Trophoblast cell (in vitro differentiated cells and primary cell): ENCODE measurements at places on chromosomes 2 and 18.

- H3K36me3 ChIP-seq: no peaks in the 10 kb centered on the region
- no peak overlapping the region for H3K4me3 ChIP-seq
- no peak for DNase-seq
- peaks cover 5% of the 10 kb centered on the region for H3K4me1 ChIP-seq
- H3K27me3 ChIP-seq: no peaks in the 10 kb centered on the region
- H3K27ac ChIP-seq: no peak overlapping the region
Observed at GRCh38 chr2:216551234-216552068, 52.8 kb downstream of the RPL37A start.

DNA sequence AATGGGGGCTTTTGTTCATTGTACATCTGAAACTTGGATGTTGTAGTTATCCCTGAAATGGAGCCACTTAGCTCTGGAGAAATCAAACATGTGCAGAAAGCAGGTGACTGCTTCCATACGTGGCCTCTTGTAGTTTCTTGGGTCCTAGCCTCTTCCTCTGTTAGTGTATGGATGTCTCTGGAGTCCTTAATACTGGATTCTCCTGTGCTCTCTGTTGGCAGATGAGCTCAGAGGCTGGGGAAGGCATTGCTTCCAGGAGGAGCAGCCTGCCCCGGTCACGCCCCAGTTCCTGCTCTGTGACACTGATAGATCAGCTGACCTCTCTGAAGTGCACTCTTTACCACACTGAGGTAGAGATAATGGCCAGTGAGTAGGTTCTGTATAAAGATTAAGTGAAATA, 176.2 kb downstream of the LDLRAD4 start:
- H3K27ac ChIP-seq: no peak overlapping the region
- H3K36me3 ChIP-seq: no peaks in the 10 kb centered on the region
- no peaks in the 10 kb centered on the region for H3K4me1 ChIP-seq
- no peaks in the 10 kb centered on the region for H3K27me3 ChIP-seq
- H3K4me3 ChIP-seq: no peak overlapping the region

- no peaks in the 10 kb centered on the region for H3K27me3 ChIP-seq
- no peak for DNase-seq
- H3K36me3 ChIP-seq: no peaks in the 10 kb centered on the region
- H3K4me1 ChIP-seq: peaks cover 2% of the 10 kb centered on the region
Observed at GRCh38 chr2:235868645-235869044, 299.5 kb downstream of the GBX2 start.

GRCh38 chr2:207012461-207012860, 73.1 kb downstream of the CPO start:
- H3K4me1 ChIP-seq: peaks cover 5% of the 10 kb centered on the region
- H3K27ac ChIP-seq: no peak overlapping the region
- H3K4me3 ChIP-seq: no peak overlapping the region
- H3K36me3 ChIP-seq: no peaks in the 10 kb centered on the region
- H3K27me3 ChIP-seq: no peaks in the 10 kb centered on the region

GRCh38 chr2:181623159-181623558, 33.7 kb downstream of the CERKL start:
- H3K36me3 ChIP-seq: no peaks in the 10 kb centered on the region
- H3K27me3 ChIP-seq: no peaks in the 10 kb centered on the region
- H3K4me1 ChIP-seq: no peaks in the 10 kb centered on the region
- H3K4me3 ChIP-seq: no peak overlapping the region
- H3K27ac ChIP-seq: no peak overlapping the region
- no peak for DNase-seq

DNA sequence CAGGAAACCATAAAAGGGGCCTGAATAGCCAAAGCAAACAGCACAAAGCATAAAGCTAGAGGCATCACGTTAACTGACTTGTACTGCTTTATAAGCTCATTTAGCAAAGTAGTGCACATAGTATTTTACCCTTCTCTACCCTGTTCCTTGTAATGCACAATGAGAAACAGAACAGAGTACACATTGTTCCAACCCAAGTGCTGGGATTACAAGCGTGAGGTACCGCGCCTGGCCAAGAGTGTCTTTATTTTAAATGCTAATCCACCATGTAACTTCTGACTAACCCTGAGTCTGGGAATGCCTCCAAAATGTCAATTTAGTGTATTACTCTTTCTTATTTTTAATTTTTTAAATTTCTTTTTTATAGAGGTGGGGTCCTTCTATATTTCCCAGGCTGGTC, 46.4 kb upstream of the STON1 start:
- no peaks in the 10 kb centered on the region for H3K4me1 ChIP-seq
- H3K36me3 ChIP-seq: peaks cover 11% of the 10 kb centered on the region
- no peak for DNase-seq
- no peak overlapping the region for H3K27ac ChIP-seq
